ENCODE measurements at places on chromosomes 4 and X.

DNA sequence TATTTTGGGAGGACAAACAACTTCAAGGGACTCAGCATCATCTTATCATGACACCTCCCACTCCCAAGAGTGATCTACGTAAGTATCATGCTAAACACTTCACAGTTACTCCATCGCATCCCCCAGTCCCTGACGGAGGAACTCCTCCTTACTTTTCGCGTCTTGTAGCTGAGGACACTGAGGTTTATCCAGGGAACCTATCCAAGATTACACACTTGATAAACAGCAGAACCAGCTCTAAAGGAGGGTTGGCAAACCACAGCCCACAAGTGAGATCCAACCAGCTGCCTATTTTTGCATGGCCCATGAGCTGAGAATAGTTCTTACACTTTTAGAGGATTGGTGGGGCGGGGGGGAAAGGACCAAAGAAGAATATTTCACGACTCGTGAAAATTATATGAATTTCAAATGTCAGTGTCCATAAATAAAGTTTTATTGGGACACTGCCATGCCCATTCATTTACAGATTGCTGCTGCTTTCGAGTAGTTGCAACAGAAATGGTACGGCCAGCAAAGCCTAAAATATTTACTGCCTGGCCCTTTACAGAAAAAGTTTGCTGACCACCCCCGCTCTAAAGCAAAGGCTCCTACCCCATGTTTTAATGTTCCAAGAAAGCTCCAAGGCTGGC, 47.8 kb downstream of the SEPSECS start:
- DNase-seq, result no peak

DNA sequence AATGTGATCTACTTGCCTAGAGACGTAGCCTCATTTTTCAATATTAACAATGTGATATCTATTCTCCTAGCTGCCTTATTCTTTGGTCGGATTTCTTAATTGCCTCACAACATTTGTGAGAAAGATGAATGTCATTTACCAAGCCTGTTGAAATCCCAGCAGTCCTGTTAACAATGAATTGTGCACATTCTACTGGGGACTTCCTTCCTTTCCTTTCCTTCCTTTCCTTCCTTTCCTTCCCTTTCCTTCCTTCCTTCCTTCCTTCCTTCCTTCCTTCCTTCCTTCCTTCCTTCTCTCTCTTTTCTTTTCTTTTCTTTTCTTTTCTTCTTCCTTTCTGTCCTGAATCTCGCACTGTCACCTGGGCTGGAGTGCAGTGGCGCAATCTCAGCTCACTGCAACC, 107.1 kb downstream of the GPAT3 start:
- no peak for DNase-seq

DNA sequence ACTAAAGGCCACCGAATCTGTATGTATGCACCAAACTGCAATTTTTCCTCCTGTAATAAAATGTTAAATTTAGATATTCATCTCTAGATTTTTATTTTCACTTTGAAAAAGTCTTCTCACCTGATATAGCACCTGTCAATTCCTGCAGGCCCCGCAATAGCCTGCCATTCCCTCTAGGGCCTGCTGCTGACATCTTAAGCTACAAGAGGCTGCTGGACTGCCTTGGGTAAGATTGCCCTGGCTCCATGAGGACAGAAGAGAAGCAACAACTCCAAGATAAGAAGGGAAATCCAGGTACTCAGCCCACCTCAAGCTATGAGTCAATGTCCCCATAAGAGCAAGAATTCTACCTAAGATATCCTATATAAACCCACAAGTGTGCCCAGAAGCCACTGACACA, 230.2 kb upstream of the AGTR2 start:
- DNase-seq, result no peak

- DNase-seq, result no peak
Measured at GRCh38 chr4:80535551-80535950, 200.0 kb downstream of the CFAP299 start.

DNA sequence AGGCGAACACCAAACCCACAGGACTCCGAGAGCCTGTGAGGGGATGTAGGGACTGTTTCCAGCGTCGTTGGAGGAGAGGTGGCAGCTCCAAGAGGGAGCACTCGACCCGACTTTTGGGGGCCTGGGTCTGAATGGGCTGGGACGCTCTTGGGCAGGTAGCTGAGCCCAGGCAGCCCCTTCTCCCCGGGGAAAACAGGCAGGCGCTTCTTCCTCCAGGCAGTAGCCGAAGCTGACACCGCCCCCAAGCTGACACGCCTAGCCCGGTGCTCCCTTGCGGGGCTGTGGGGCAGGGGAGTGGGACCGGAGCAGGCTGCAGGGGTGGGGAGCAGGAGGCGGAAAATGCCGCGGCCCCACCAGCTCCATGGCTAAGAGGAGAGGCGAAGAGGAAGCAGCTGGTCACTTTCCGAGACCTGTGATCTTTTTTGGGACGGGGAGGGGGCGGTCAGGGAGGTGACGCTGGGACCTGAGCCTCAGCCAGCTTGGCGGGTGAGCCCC, 4.2 kb downstream of the NKX1-1 start:
- no peak for DNase-seq

DNA sequence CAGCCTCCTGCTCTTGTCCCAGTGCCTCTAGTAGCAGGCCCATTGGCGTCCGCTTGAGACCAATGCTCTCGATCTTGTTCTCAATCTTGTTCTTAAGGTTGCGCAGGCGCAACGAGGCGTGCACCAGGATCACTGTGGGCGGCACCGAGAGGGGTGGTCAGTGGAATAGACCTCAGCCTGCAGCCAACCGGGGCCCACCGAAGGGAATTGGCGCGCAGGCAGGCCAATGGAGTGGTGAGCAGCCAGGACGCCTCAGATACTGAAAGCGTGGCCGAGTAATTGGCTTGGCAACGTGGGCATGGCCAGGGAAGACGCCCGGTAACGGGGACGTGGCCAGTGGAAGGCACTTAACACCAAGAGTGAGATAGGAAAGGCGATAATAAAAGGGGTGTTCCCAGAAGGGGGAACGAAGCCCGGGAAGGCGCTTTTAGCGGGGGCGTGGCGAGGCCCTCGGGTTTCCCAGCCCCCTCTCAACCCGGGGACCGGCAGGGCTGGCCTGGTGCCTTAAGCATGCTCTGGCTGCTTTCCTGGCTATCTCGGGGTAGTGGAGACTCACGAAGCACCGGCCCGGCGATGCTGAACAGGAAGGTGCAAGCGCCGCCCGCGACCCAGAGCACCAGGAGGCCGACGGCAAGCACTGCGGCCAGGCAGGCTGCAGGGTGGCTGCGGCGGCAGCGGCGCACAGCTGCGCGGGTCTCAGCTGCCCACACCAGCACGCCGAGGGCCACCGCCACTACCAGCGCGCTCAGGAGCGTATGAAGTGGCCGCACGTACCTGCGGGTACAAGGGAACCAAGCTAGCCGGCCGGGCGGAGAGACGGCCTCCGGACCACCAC, 1.7 kb downstream of the PRAF2 start:
- DNase-seq, result peak; percentile 76

DNA sequence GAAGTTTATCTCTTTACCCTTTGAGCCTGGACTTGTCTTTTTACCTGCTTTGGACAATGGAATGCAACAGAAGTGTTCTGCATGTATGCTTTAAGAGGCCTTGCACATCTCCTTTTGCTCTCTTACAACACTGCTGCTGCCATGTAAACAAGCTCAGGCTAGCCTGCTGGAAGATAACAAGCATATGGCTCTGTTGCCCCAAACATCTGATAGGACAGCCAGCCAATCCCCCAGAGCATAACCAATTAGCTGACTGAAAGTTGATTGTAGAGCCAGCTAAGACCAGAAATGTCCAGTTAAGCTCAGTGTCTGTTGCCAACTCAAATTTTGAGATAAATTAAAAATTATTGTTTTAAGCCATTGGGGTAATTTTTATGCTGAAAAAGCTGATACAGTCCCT, 510.6 kb upstream of the CNKSR2 start:
- DNase-seq, result no peak
